CD4-positive, alpha-beta memory T cell (primary cell): ENCODE measurements at places on chromosomes 11 and 22.

- peaks cover 25% of the 10 kb centered on the region for H3K4me1 ChIP-seq
- DNase-seq = no peak
- H3K27ac ChIP-seq = no peak overlapping the region
- H3K36me3 ChIP-seq = no peaks in the 10 kb centered on the region
- no peaks in the 10 kb centered on the region for H3K27me3 ChIP-seq
- no peak overlapping the region for H3K4me3 ChIP-seq
Measured at GRCh38 chr11:76589964-76590950, 80.3 kb downstream of the LRRC32 start.

- H3K4me1 ChIP-seq = no peaks in the 10 kb centered on the region
- no peaks in the 10 kb centered on the region for H3K27me3 ChIP-seq
- no peak overlapping the region for H3K27ac ChIP-seq
Measured at GRCh38 chr11:132114185-132114584, 743.8 kb downstream of the NTM start.

- H3K4me1 ChIP-seq = no peaks in the 10 kb centered on the region
- no peak for DNase-seq
- H3K36me3 ChIP-seq = no peaks in the 10 kb centered on the region
- H3K27me3 ChIP-seq = no peaks in the 10 kb centered on the region
- H3K4me3 ChIP-seq = no peak overlapping the region
Measured at GRCh38 chr11:30446520-30446919, 123.6 kb downstream of the ARL14EP start.

DNA sequence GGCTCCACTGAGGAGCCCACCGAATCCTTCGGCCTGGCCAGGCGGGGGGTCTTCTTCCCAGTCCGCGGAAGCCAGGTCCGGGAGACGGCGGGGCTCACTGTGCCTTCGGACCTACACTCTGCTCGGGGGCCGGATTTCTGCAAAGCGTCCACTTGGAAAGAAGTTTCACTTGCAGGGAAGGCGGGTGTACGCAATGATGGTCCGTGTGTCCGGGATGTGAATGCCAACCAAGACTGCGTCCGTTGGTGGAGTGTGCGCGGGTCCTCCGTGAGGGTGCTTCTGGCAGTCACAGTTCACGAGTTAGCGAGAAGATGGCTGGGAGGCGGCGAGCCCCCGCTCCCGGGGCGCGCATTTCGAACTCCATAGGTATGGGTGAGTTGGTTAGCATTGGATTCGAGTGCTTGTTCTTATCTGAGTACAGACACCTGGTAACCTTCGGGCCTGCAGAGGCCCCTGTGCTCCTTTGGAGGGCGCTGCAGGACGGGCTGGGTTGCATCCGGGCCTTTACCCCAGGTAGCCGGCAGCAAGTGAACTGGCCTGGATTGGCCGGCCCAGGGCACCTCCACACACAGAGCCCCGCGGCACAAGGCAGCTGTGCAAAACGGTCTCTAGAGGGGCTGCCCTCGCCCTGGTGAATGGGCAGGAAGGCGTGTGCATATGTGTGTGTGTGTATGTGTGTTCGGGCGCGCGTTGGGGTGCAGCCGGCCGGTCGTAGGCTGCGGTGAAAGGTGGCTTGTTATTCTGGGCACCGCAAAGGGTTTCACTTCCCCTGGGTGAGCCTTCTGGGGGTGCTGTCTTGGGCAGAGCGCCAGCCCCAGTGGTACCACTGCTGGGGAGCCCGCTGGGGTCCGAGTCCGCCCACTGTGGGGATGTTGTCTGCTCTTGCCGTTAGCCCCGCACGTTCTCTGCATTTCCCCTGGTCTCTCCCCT lies 13.3 kb upstream of the CYP2R1 start:
- H3K4me3 ChIP-seq = peak overlapping the region; percentile 72
- peaks cover 29% of the 10 kb centered on the region for H3K4me1 ChIP-seq
- no peaks in the 10 kb centered on the region for H3K36me3 ChIP-seq
- peak; percentile 82 for DNase-seq

- H3K27me3 ChIP-seq = peaks cover 14% of the 10 kb centered on the region
- no peaks in the 10 kb centered on the region for H3K36me3 ChIP-seq
- H3K4me1 ChIP-seq = no peaks in the 10 kb centered on the region
- no peak overlapping the region for H3K27ac ChIP-seq
- no peak for DNase-seq
Measured at GRCh38 chr11:70068950-70069349, 9.2 kb upstream of the ANO1 start.

GRCh38 chr11:109018639-109019038 lies 353.8 kb downstream of the DDX10 start:
- no peak overlapping the region for H3K27ac ChIP-seq
- H3K4me3 ChIP-seq = no peak overlapping the region
- H3K4me1 ChIP-seq = no peaks in the 10 kb centered on the region
- no peaks in the 10 kb centered on the region for H3K36me3 ChIP-seq
- DNase-seq = no peak
- H3K27me3 ChIP-seq = no peaks in the 10 kb centered on the region

- no peak for DNase-seq
- H3K4me1 ChIP-seq = no peaks in the 10 kb centered on the region
- H3K36me3 ChIP-seq = no peaks in the 10 kb centered on the region
- no peak overlapping the region for H3K27ac ChIP-seq
- no peaks in the 10 kb centered on the region for H3K27me3 ChIP-seq
Measured at GRCh38 chr11:45580399-45580798, 85.0 kb downstream of the CHST1 start.

- peaks cover 38% of the 10 kb centered on the region for H3K4me1 ChIP-seq
- no peak overlapping the region for H3K4me3 ChIP-seq
- DNase-seq = no peak
- H3K27ac ChIP-seq = no peak overlapping the region
Measured at GRCh38 chr22:46040471-46041465, 63.8 kb upstream of the WNT7B start.

GRCh38 chr11:126585774-126586491 lies 230.4 kb downstream of the ST3GAL4 start:
- H3K27me3 ChIP-seq = no peaks in the 10 kb centered on the region
- DNase-seq = no peak
- no peaks in the 10 kb centered on the region for H3K4me1 ChIP-seq

GRCh38 chr11:12273618-12273995 lies 103.8 kb upstream of the PARVA start:
- no peaks in the 10 kb centered on the region for H3K27me3 ChIP-seq
- H3K4me1 ChIP-seq = no peaks in the 10 kb centered on the region
- no peak for DNase-seq
- H3K36me3 ChIP-seq = no peaks in the 10 kb centered on the region
- no peak overlapping the region for H3K27ac ChIP-seq

DNA sequence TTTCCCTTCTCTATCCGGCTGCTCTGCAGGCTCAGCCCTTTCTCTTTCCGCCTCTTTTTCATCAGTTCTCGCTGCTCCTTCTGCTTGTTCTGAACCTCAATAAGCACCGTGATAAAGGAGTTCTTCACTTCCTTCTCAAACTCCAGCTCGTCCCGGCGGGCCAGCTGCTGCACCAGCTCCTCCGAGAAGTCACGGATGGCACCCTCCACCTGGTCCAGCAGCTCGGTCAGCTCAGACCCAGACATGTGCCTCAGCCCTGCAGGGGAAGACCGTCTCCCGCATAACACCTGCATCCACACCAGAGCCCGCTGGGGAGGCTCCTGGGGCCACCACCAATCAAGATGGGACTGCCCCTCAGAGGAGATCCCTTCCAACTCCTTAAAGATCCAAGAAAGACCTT lies 40.2 kb downstream of the FEZ1 start:
- H3K27me3 ChIP-seq = no peaks in the 10 kb centered on the region
- no peak overlapping the region for H3K4me3 ChIP-seq
- no peaks in the 10 kb centered on the region for H3K36me3 ChIP-seq
- H3K4me1 ChIP-seq = no peaks in the 10 kb centered on the region
- no peak for DNase-seq

DNA sequence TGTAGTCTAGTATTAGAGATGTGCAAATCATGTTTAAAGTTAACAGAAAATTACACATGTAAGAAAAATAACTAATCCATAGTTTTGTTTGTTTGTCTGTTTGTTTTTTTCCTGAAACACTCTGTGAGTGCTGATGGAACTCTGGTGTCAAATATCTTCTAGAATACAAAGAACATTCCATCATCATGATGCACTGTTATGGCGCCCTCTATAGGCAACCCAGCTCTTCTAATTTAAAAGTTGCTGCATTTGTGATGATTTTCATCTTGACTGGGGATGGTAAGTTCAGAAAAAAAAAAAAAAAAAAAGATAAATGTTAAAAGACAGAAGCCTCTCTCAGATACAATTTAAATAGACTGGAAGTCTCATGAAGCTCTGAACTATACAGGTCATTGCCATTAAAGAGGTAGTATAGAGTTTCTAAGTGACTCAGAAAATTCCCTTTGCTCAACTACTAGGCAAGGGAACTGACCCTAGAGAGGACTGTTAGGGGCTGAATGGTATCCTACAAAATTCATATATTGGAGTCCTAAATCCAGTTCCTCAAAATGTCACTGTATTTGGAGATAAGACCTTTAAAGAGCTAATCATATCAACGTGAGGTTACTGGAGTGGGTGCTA lies 597.2 kb upstream of the ANO3 start:
- H3K4me1 ChIP-seq = no peaks in the 10 kb centered on the region
- no peak overlapping the region for H3K27ac ChIP-seq

DNA sequence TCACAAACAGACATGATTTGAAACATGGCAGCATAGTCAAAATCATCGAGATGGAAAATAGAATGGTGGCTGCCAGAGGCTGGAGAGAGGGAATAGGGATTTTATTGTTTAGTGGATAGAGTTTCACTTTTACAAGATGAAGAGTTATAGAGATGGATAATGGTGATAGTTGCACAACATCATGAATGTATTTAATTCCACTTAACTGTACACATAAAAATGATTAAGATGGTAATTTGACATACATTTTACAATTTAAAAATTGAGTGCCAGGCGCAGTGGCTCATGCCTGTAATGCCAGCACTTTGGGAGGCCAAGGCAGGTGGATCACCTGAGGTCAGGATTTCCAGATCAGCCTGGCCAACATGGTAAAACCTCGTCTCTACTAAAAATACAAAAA lies 21.2 kb downstream of the TTC28 start:
- no peak overlapping the region for H3K27ac ChIP-seq
- H3K4me3 ChIP-seq = no peak overlapping the region
- no peaks in the 10 kb centered on the region for H3K36me3 ChIP-seq
- H3K27me3 ChIP-seq = peaks cover 14% of the 10 kb centered on the region
- H3K4me1 ChIP-seq = no peaks in the 10 kb centered on the region
- no peak for DNase-seq

DNA sequence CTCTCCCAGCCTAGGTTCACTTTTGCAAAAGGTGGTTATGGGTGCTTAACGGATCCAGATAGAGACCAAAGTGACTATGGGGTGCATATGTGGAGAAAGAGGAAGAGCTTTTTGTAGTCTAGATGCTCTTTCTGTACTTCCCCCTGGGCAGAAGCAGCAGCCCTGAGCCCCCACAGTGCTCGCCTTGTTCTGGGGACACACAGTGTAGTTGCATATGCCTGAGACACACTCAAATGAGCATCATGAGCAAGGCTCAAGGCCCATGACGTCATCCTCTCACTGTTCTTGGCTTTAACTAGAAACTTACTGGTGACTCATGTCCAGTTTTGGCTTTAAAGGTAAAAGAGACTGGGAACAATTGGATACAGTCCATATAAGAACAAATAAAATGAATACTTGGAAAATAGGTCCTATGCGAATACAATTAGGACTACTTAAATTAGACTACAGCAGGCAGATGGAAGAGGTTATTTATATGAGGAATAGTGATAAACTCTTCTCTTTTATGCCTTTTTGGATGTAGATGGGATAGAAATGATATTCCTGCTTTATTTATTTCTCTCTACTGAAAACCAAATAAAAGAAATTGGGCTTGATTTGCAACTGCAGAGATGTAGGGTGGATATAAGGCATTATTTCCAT lies 20.1 kb upstream of the PEX26 start:
- no peak overlapping the region for H3K27ac ChIP-seq
- no peak for DNase-seq
- no peaks in the 10 kb centered on the region for H3K36me3 ChIP-seq
- H3K4me1 ChIP-seq = no peaks in the 10 kb centered on the region
- H3K27me3 ChIP-seq = no peaks in the 10 kb centered on the region

GRCh38 chr22:25368271-25368670 lies 148.8 kb downstream of the CRYBB2 start:
- no peak for DNase-seq
- H3K36me3 ChIP-seq = no peaks in the 10 kb centered on the region

GRCh38 chr11:62401356-62401755 lies 17.5 kb upstream of the SCGB1A1 start:
- no peaks in the 10 kb centered on the region for H3K27me3 ChIP-seq
- peak overlapping the region; percentile 11 for H3K4me3 ChIP-seq
- no peak for DNase-seq
- H3K36me3 ChIP-seq = no peaks in the 10 kb centered on the region

DNA sequence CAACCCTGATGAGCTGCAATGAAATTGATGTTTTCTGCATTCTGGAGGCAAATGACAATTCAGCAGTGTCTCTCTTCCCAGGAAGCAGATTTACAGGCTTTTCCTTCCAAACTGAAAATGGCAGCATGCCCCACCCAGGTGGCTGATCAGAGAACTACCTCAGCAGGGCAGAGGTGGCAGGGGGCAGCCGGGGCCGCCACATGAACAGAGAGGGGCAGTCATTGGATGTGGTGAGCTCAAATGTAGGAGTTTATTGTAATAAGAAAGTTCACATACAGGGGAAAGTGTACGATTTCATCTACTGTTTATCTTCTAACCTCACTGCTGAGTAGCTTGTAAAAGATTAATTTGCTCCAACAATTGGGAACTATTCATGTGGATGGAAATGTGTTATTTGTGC lies 15.7 kb upstream of the PARVA start:
- H3K4me3 ChIP-seq = no peak overlapping the region
- H3K27me3 ChIP-seq = no peaks in the 10 kb centered on the region
- peaks cover 68% of the 10 kb centered on the region for H3K4me1 ChIP-seq
- H3K36me3 ChIP-seq = no peaks in the 10 kb centered on the region
- DNase-seq = no peak

- H3K27me3 ChIP-seq = no peaks in the 10 kb centered on the region
- H3K4me1 ChIP-seq = no peaks in the 10 kb centered on the region
- H3K27ac ChIP-seq = no peak overlapping the region
- no peak for DNase-seq
Measured at GRCh38 chr11:69391192-69392103, 90.0 kb upstream of the LINC01488 start.

GRCh38 chr22:26577081-26577480 lies 12.9 kb downstream of the TPST2 start:
- no peaks in the 10 kb centered on the region for H3K27me3 ChIP-seq
- H3K4me1 ChIP-seq = peaks cover 53% of the 10 kb centered on the region
- no peak overlapping the region for H3K4me3 ChIP-seq
- H3K36me3 ChIP-seq = no peaks in the 10 kb centered on the region
- no peak overlapping the region for H3K27ac ChIP-seq

DNA sequence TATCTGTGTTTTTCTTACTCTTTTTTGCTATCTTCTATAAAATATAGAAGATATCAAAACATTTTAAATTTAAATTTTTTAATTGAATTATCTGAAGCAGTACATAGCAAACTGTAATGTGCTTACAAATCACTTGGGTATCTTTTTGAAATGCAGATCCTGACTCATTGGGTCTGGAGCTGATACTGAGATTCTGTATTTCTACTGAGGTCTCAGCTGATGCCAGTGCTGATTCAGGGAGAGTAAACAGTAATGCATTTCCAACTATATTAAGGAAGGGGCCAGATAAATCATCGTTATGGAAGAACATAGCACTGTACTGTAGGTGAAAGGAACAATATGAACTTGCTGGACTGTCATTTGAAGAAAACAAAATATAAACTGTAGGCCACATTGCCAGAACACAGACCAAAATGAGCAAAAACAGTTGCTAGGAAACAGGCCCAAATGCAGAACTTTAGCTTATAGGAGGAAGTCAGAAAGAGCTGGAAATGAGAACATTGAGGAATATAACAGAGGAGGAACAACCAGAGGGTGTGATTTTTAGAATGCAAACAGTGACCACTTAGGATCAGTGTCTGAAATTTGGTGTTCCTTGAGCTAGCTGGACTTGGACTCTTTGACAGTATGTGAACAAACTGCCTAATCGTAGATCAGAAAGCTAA lies 3.3 kb downstream of the ARL14EP start:
- no peaks in the 10 kb centered on the region for H3K27me3 ChIP-seq
- peak overlapping the region; percentile 54 for H3K27ac ChIP-seq
- no peak overlapping the region for H3K4me3 ChIP-seq
- no peak for DNase-seq
- H3K4me1 ChIP-seq = peaks cover 70% of the 10 kb centered on the region
